ENCODE measurements at places on chromosomes 11 and 22.
A peak's percentile ranks its signal among the peaks of the same experiment; 100 is the strongest.

DNA sequence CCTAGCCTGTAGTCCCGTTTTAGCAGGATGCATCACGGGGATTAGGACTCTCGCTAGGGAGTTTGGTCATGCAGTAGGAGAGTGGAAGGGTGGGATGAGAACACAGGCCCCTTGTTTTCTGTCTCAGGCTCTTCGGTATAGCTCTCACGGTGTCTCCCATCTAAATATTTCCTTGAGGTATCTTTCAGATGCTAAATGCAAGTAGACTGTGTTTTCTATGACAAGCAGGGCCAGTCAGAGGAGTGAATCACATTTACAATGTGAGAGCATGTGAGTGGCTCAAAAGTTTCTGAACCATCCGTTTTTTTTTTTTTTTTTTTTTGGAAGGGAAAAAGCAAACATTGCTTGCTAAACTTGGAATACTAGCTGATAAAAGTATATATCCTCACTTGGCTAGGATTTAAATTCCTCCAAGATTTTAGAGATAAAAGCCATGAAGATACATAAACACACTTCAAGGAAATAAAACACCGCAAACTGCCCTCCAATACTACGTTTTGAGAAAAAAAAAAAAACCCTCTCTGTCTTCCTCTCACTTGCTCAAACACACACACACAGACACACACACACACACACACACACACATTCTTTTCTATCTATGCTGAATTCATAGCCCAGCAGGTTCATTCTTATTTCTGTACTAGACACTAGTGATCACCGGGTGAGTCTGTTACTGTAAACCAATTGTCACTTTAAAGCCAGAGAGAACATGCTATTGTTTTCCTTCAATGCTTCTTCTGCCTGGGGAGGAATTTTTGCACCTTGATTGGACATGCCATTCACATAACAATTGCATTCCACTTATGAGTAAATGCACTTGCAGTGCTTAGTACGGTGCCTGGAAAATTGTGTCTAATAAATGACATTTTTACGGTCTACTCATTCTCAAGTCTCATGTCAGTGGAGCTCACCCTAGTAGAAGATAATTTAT is 224.6 kb upstream of the CCDC90B start:
- peak; percentile 73 for DNase-seq

GRCh38 chr11:47616726-47617416 is 22.7 kb upstream of the C1QTNF4 start:
- peak; percentile 53 for DNase-seq

GRCh38 chr22:21009638-21010425 is 5.1 kb upstream of the P2RX6 start:
- DNase-seq: no peak

- DNase-seq: no peak
Measured at GRCh38 chr11:9922806-9923205, 258.9 kb downstream of the SWAP70 start.

DNA sequence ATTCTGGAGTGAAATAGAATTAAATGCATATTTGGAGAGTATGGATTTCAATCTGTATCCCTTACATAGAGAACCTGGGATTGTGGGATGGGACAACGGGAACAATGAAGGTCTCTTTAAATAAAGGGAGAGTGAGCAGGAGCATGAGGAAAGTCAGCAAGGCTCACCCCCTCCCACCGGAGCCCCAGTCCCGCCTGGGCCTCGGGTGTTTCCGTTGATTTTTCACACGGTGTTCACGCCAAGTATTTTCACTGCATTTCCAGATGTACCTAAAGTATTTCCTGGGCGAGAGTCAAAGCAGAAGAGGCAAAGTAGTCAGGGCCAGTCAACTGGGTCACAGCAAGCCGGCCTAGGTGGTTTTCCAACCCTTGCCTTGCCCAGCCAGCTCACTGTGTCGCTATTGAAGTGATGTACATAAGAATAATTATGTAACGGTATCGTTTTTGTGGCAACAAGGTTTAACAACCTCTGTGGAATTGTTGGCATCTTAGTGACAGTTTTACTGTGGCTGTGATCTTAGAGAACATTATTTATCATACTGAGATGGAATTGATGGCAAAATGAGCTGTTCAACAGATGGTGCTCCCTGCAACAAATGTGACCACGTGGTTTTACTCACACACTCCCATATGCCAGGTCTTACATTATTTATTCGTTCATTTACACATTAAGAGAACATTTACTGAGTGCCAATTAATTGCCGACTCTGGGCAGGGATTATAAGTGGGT is 177.3 kb downstream of the ADAMTS15 start:
- peak; percentile 90 for DNase-seq

GRCh38 chr11:94602430-94603372 is 35.5 kb downstream of the PIWIL4 start:
- DNase-seq: no peak

GRCh38 chr11:17747131-17747955 is 12.8 kb downstream of the KCNC1 start:
- no peak for DNase-seq

GRCh38 chr22:32839831-32840584 is 38.5 kb downstream of the TIMP3 start:
- DNase-seq: no peak

GRCh38 chr11:38498721-38499120 is 1900.7 kb upstream of the RAG2 start:
- DNase-seq: peak; percentile 39

GRCh38 chr11:11081776-11082175 is 223.9 kb upstream of the ZBED5 start:
- no peak for DNase-seq

- DNase-seq: no peak
Measured at GRCh38 chr22:49918911-49919881, 762 bp downstream of the CRELD2 start.

- peak; percentile 18 for DNase-seq
Measured at GRCh38 chr22:16955678-16956210, 52.3 kb downstream of the GAB4 start.

GRCh38 chr11:58770627-58771457 is 39.1 kb upstream of the GLYAT start:
- no peak for DNase-seq

GRCh38 chr11:119912229-119912628 is 183.2 kb upstream of the NECTIN1 start:
- peak; percentile 88 for DNase-seq

- no peak for DNase-seq
Measured at GRCh38 chr11:130647371-130647770, 198.9 kb downstream of the ADAMTS15 start.
